Uterus (tissue), 4 donors: ENCODE measurements at places on chromosomes 7 and 10. TPM values are rescaled to one million over a fixed set of nuclear protein-coding genes. Genes with fewer than 3 reads are reported as not detected.

- DNase-seq = no peak
These were observed 171.8 kb downstream of the SEMA3A start for GRCh38 chr7:84022684-84023308.

Gene PRPS1L1
- not detected for total RNA-seq

Gene IL15RA
- 42.5 TPM for total RNA-seq

GRCh38 chr10:112313234-112313633, 30.0 kb downstream of the TECTB start:
- no peak for DNase-seq

Gene EXOC6
- total RNA-seq = 35.4 TPM

GRCh38 chr10:81479316-81479715, 395.7 kb upstream of the NRG3 start:
- DNase-seq = no peak

DNA sequence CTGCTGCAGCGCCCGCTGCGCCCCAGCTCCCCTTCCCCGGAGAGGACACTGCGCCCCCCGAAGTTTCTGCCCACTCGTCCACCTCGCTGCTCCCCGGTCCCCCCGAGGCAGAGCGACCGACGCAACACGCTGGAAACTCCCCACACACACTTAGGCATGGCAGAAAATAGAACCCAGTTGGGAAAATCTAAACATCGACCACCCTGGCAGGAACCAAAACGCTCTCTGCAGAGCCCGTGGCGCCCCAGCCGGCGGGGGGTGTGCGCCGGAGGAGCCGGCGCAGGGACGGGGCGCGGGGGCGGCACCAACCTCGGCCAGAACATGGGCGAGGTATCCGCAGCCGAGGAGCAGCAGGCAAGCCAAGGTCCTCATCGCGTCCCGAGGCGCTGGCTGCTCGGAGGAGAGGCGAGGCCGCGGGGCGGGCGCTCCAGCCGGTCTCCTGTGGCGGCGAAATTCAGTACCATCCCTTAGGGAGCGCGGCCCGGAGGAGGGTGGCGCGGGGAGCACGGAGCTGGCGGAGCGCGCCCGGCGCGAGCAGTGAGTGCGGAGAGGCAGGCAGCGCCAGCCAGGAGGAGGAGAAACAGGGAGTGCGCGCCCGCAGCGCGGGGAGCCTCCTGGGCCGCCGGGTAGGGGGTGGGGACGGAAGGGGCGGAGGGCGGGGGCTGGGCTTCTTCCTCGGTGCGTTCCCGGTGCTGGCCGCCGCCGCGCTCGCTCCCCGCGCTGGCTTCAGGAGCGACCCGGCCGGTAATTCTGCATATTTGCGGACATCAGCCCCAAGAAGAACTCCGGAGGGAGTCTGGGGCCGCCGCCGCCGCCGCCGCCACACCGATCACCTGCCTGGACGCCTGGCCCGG, 789 bp downstream of the PDGFA start:
- DNase-seq = peak; percentile 77

DNA sequence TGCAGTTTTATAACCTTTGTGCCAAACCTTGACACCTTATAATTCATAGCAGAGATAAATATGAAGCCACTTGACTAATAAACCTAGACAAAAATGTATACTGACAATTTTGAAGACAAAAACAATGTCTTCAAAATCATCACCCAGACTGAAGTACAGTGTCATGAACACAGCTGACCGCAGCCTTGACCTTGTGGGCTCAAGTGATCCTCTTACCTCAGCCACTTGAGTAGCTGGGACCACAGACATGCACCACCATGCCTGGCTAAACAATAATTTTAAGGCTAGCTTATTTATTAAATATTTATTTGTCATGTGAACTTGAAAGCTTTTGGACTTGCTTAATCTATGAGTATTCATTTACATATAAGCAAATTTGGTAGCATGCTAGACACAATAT, 24.3 kb downstream of the IL6 start:
- DNase-seq = no peak

GRCh38 chr10:15453926-15454325, 82.8 kb upstream of the FAM171A1 start:
- DNase-seq = no peak

DNA sequence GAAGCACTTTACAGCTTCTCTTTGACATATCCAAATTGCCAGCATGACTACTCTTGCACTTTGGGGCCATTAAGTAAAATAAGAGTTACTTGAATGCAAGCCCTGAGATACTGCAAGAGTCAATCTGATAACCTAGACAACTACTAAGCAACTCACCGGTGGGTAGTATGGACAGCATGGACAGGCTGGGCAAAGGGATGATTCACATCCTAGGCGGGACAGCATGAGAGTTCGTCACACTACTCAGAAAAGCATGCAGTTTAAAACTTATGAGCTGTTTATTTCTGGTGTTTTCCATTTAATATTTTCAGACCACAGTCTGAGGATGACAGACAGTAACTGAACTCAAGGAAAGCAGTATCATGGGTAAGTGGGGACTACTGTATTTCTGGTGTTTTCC, 84.0 kb downstream of the ORC5 start:
- DNase-seq = no peak

Gene ZNF248
- 28.2 TPM for total RNA-seq

GRCh38 chr10:79116801-79117723, 48.3 kb downstream of the ZMIZ1 start:
- DNase-seq = no peak

Gene FUOM
- 13.8 TPM for total RNA-seq

Gene UPK3BL1
- total RNA-seq = not detected

Gene C10orf90
- not detected for total RNA-seq

DNA sequence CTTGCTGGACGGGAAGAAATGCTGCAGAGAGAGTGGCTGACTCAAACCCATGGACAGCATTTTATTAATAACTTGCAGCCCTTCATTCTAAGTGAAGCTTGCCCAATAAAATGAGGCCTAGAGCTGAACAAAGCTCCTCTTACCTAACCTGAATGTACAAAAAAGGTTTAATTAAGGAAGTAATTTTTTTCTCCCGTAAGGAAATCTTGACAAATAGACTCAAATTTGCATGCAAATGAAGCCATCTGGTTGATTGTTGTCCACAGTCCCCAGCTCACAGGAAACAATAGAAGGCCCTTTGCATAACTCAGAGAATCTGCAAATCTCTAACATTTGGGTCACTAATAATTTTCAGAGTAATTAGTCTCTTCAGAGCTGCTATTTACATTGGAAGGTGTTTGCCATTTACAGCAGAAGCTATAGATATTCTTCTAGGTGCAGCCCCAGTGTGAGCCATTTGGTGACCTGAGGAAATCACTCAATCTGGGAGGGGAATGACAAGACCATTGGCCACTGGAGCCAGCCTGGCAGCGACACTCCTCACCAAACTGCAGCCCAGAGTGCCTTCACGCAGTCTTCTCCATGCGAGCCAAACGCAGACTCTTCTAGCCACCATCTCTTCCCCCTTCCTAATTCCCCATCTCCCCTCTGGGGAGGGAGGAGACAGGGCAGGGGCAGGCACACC, 483.0 kb upstream of the C7orf33 start:
- DNase-seq = no peak

DNA sequence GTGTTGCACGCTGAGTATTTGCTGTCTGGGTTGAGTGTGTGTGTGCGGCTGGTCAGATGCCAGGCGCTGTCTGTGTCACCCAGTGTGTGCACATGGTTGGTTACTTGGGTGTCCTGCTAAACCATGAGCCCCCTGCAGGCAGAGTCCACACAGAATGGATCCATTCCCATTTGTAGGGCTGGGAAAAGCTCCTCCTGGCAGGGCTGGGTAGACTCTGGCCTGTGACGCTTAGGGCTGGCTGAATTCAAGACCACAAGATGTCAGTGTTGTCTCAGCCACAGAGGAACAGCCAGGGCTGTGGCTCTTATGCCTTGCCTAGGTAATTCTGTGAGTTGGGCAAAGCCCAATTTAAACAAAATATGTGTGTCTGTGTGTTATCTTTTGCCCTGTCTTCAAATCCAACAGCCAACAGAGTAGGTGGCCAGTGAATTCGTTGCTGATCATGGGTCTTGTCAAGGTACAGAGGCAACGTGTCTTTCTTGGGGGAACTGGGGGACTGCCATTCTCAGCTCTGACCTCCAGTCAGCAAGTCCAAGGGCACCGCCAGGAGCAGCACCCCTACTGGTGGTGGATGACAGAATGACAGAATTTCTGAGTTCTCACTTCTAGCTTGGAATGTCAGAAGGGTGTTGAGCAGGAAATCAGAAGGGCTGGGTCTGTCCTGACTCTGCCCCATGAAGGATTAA, 285.1 kb downstream of the CCSER2 start:
- DNase-seq = no peak

Gene HOXA10
- total RNA-seq = 50.5 TPM

DNA sequence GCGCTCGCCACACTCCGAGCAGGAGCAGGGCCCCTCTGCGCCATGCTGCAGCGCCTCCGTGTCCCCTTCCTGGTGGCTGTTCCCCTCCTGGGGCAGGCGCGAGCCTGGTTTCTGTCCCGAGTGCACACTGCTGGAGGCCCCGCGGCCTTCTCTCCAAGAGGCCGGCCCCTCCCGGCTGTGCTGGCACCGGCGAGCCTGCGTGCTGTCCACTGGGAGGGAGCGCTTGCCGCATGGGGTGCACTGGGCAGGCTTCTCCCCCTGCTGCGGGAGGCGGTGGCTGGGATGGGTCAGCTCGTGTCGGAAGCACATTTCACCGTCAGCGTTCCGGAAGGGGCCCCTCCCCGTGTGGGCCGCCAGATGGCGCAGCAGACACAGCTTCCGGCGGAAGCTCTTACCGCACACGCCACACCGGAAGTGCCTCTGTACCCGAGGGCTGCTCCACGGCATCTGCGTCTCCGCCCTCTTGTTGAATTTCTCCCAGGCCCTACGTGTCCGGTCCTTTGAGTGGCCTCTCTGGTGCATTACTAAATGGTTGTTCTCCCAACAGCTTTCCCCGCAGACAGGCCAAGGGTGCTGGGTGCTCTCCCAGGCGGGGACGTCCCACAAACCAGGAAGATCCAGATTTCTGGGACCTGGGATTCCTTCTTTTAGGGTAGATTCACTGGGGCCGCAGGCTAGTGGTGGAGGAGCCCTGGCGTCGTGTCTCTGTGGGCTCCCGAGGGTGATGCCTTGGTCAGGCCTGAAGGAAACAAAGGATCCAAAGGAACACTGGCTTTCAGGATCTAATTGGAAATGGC, 18.7 kb downstream of the ZNF786 start:
- DNase-seq = no peak

- no peak for DNase-seq
These were observed 148.7 kb downstream of the SPAG6 start for GRCh38 chr10:22494007-22494406.

GRCh38 chr10:80408242-80409101, at the start of gene PRXL2A:
TSS of gene PRXL2A (plus strand) at chr10:80408551. CDS start at chr10:80420468, 11,917 bp downstream.
- peak; percentile 82 for DNase-seq

Gene PRKCQ
- not detected for total RNA-seq

- DNase-seq = no peak
These were observed 29.5 kb downstream of the NUDT5 start for GRCh38 chr10:12165999-12166775.

DNA sequence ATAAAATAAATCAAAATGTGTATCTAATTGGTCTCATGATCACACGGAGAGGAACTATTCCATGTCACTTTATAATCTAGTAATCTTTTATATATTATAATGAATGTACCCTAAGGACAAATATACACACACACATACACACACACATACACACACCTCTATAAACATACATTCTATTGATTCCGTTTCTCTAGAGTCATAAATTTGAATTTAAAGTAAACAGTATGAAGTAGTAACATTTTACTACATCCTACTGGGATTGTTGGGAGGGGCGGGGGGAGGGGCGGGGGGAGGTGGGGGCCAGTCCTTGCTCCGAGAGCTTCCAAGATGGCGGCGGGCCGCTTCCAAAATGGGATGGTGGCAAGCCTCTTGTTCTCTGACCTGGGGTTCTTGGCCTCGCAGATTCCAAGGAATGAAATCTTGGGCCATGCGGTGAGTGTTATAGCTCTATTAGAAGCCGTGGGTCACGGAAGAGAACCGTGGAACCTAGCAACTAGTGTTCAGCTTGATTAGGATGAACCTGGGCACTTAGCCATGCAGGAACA, 143.2 kb downstream of the REEP3 start:
- no peak for DNase-seq

GRCh38 chr7:18455606-18456005, 39.9 kb upstream of the HDAC9 start:
- no peak for DNase-seq

GRCh38 chr7:57218196-57218716, 86.0 kb upstream of the ZNF479 start:
- DNase-seq = no peak

DNA sequence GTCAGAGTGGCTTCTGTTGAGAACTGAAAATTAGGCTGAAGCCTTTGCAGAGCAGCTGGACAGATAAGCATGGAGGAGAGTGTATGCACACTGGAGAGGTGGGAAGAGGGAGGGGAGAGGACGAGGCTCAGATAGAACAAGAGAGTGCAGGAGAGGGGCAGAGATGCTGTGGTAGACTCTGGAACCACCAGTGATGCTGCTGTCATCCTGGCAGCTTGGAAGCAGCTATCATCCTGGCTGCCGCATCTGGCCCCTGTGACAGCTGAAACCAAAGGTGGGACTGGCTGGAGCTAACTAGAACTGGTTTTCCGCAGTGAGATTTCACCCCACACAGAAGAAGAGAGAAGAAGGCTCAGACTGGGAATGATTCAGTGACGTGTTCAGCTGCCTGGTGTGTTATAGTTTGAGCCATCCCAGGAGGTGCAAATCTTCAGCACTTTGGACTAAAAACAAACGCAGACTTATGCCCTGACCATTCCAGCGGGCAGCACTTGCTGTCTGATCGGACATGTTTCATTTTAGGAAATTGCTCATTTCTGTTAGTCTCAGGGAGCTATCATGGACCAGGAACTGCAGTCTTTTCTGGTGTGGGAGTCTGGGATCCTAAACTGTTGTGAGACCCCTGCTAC, 38.4 kb downstream of the EEPD1 start:
- DNase-seq = peak; percentile 27

GRCh38 chr7:20839196-20839735, 52.6 kb upstream of the SP8 start:
- DNase-seq = no peak

DNA sequence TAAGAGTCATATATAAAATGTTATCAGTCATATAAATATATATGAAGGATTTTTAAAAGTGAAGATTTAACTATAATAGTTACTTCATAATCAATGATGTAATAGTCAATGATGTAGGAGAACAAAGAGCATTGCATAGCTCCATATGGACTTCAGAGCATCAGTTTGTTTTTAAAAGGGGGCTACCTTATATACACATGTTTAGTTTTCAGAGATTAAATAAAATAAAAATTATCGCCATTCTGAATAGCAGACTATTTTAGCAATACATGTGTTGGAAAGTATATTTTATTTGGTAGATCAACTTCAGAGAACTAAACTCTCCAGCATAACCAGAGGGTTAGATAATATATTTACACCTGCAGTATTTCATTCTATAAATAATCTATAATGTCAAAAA, 29.1 kb upstream of the EPC1 start:
- DNase-seq = no peak

GRCh38 chr7:2760098-2760889, 72.3 kb downstream of the AMZ1 start:
- DNase-seq = peak; percentile 72

GRCh38 chr7:122304996-122305421, 459 bp upstream of the FEZF1 start:
- no peak for DNase-seq

DNA sequence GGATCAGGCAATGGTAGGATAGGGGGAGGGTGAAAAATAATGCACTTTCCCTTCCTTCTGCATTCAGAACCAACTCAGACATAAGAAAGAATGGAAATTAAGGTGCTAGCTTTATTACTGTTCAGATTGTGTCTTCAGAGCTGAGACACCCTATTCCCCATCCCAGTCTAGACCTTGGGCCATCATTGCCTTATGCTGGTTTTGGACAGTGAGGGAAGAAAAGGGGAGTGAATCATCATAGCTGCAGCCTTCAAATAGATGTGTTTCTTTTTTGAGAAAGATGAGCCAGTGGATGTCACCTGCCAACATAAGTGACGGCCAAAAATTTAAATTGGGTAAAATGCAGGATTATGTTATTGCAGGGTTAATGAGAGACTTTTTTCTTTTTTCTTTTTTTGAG, 27.0 kb upstream of the TOMM7 start:
- DNase-seq = no peak
